PC-3 (cell line): ENCODE measurements at places on chromosomes 5 and 9. TPM values are rescaled to one million over a fixed set of nuclear protein-coding genes. Genes with fewer than 3 reads are reported as not detected.
A peak's percentile ranks its signal among the peaks of the same experiment; 100 is the strongest.

- no peaks in the 10 kb centered on the region for H3K27me3 ChIP-seq
- H3K4me3 ChIP-seq, result no peak overlapping the region
- no peaks in the 10 kb centered on the region for H3K4me1 ChIP-seq
- H3K27ac ChIP-seq, result no peak overlapping the region
- H3K36me3 ChIP-seq, result no peaks in the 10 kb centered on the region
Observed at GRCh38 chr9:19148187-19148586, 20.9 kb upstream of the PLIN2 start.

The SLC34A1 gene
- 0.07 and 0.12 TPM in 2 replicates for total RNA-seq

The IFNA2 gene
- total RNA-seq, result not detected in 2 replicates

DNA sequence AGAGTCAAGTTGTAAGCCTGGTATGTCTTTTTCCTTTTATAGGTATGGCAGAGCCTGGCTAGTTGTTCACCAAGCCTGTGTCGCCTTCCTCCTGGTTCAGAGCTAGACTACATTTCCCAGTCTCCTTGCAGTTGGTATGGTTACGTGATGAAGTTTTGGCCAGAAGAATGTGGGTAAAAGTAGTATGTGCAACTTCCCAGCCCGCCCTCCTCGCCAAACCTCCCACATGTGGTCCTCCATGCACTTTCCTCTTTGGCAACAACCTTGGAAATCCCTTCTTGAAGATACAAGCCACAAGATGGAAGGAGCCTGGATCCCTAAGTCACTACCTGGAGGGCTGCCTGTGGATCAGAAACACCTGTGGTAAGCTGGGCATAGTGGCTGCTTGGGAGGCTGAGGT, 36.0 kb upstream of the MSH3 start:
- H3K27me3 ChIP-seq, result no peaks in the 10 kb centered on the region
- no peaks in the 10 kb centered on the region for H3K4me1 ChIP-seq
- H3K36me3 ChIP-seq, result no peaks in the 10 kb centered on the region
- H3K27ac ChIP-seq, result no peak overlapping the region

GRCh38 chr9:34866614-34867013, 91.5 kb upstream of the PHF24 start:
- H3K4me1 ChIP-seq, result no peaks in the 10 kb centered on the region
- 0 out of 2 replicates have a peak, but pooled peaks cover 4% of the 10 kb centered on the region for H3K27me3 ChIP-seq
- no peak overlapping the region for H3K4me3 ChIP-seq
- H3K27ac ChIP-seq, result no peak overlapping the region
- no peaks in the 10 kb centered on the region for H3K36me3 ChIP-seq
- no peak for DNase-seq

GRCh38 chr5:75435096-75435495, 76.3 kb downstream of the CERT1 start:
- no peak overlapping the region for H3K27ac ChIP-seq
- H3K4me3 ChIP-seq, result no peak overlapping the region
- no peaks in the 10 kb centered on the region for H3K4me1 ChIP-seq

The NFIB gene
- 18.6 and 25.3 TPM in 2 replicates for total RNA-seq

- no peaks in the 10 kb centered on the region for H3K4me1 ChIP-seq
- no peak overlapping the region for H3K4me3 ChIP-seq
- no peak overlapping the region for H3K27ac ChIP-seq
- H3K27me3 ChIP-seq, result peaks cover 39% of the 10 kb centered on the region
- no peaks in the 10 kb centered on the region for H3K36me3 ChIP-seq
Observed at GRCh38 chr5:76548525-76549229, 74.5 kb downstream of the F2RL2 start.

DNA sequence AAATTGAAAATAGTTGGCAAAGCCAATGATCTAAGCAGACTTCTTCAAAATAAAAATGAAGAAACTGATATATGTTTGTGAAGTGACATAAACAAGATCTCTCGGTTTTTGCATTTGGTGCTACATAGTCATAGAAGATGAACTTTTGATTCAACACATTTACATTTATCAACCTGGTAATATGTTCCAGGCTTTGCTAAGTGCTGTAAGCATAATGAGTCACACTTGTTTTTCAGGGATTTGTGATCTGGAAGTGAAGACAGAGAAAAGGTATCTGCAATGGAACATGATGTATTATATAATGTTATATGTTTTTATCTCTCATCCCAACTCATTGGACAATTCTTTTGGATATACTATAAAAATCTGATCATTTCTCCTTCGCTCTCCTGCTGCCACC, 801.4 kb downstream of the BRINP1 start:
- no peak for DNase-seq
- no peaks in the 10 kb centered on the region for H3K4me1 ChIP-seq
- no peak overlapping the region for H3K4me3 ChIP-seq
- no peak overlapping the region for H3K27ac ChIP-seq
- H3K27me3 ChIP-seq, result no peaks in the 10 kb centered on the region

- H3K27ac ChIP-seq, result no peak overlapping the region
- DNase-seq, result no peak
- no peak overlapping the region for H3K4me3 ChIP-seq
- H3K36me3 ChIP-seq, result no peaks in the 10 kb centered on the region
Observed at GRCh38 chr5:88656221-88656950, 226.6 kb downstream of the MEF2C start.

- H3K4me1 ChIP-seq, result no peaks in the 10 kb centered on the region
- no peaks in the 10 kb centered on the region for H3K36me3 ChIP-seq
- H3K27ac ChIP-seq, result no peak overlapping the region
- peak; percentile 56 for DNase-seq
Observed at GRCh38 chr9:17793713-17794622, 215.1 kb downstream of the SH3GL2 start.

The RAD50 gene
- total RNA-seq, result 3.5 and 6.7 TPM in 2 replicates

DNA sequence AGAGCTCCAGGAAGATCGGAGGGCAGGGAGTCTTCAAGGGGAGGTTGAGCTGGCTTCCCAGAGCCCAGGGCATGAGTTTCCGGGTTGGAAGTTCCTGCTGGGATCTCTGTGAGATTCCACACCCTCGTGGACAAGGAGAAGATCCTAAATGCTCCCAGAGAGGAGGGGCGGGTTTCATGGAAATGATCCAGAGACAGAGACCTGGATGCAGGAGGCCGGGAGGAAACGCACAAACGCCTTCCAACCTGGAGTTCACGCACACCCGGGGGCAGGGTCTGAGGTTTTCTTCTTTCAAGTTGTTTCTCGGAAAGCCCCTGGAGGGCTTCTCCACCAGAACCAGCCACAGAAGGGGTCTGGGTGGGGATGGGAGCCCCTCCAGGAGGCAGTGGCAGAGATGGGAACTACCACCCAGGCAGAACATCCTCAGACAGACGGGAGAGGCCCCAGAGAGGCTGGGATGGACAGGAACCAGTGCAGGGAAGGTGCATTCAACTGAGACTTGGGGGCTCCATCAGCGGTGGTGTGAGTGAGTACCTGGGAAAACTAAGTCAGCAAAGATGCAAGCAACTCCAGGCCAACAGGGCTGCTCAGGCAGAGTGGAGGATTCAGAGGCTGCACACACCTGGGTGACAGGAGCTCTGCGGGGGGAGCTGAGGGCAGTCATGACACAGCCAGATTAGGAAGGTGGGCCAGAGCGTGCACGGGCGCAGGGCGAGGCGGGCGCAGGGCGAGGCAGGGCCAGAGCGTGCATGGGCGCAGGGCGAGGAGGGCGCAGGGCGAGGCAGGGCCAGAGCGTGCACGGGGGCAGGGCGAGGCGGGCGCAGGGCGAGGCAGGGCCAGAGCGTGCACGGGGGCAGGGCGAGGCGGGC, 52.1 kb upstream of the EXOC3 start:
- DNase-seq, result peak; percentile 53
- H3K4me3 ChIP-seq, result no peak overlapping the region
- H3K27me3 ChIP-seq, result no peaks in the 10 kb centered on the region
- no peaks in the 10 kb centered on the region for H3K36me3 ChIP-seq
- H3K4me1 ChIP-seq, result peaks cover 23% of the 10 kb centered on the region

DNA sequence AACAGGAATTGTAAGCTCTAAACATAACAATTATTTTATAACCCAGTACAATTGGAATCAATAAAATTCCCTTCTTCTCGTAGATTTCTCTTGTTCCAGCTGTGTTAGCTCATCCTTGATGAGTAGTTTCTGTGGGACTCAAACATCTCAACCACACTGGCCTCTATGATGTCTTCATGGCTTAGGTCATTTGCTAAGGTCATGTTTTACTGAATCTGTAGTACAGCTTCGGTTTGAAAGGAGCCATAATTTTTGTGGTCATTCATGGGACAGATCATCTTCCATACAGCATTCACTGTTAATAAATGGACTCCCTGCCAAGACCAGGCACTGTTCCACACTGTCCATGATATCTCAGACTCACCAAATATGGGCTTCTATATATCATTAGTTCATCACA, 369.0 kb upstream of the RFX3 start:
- H3K4me1 ChIP-seq, result peaks cover 4% of the 10 kb centered on the region; the same call in 1 of the 2 replicates
- H3K36me3 ChIP-seq, result no peaks in the 10 kb centered on the region
- no peak overlapping the region for H3K4me3 ChIP-seq
- no peaks in the 10 kb centered on the region for H3K27me3 ChIP-seq

GRCh38 chr5:174155706-174156105, 110.2 kb downstream of the NSG2 start:
- H3K27ac ChIP-seq, result no peak overlapping the region
- DNase-seq, result no peak
- H3K27me3 ChIP-seq, result peaks cover 31% of the 10 kb centered on the region
- H3K4me3 ChIP-seq, result no peak overlapping the region
- no peaks in the 10 kb centered on the region for H3K36me3 ChIP-seq
- peaks cover 10% of the 10 kb centered on the region for H3K4me1 ChIP-seq

GRCh38 chr5:145077028-145077427, 758.1 kb downstream of the PRELID2 start:
- H3K27ac ChIP-seq, result no peak overlapping the region
- no peaks in the 10 kb centered on the region for H3K36me3 ChIP-seq
- DNase-seq, result no peak
- no peaks in the 10 kb centered on the region for H3K4me1 ChIP-seq
- H3K27me3 ChIP-seq, result no peaks in the 10 kb centered on the region

The ZNF484 gene
- total RNA-seq, result 3.8 and 3.9 TPM in 2 replicates

DNA sequence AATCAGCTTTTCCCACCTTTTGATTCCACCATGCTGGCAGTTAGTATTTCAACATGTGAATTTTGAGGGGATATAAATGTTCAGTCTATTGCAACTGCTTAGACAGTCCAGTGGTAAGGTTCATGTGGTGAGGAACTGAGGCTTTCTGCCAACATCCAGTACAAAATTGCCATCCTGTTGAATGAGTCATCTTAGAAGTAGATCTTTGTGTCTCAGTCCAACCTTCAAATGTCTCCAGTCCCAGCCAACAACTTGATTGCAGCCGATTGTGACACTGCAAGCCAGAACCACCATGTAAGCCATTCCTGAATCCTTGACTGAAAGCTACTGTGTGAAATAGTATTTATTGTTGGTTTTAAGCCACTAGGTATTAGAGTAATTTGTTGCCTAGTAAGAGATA, 331.5 kb upstream of the GRIN3A start:
- H3K4me1 ChIP-seq, result no peaks in the 10 kb centered on the region
- H3K4me3 ChIP-seq, result no peak overlapping the region
- no peak overlapping the region for H3K27ac ChIP-seq
- no peaks in the 10 kb centered on the region for H3K27me3 ChIP-seq
- no peak for DNase-seq

The MLANA gene
- not detected in 2 replicates for total RNA-seq
